ENCODE measurements at places on chromosomes 1 and 21.

DNA sequence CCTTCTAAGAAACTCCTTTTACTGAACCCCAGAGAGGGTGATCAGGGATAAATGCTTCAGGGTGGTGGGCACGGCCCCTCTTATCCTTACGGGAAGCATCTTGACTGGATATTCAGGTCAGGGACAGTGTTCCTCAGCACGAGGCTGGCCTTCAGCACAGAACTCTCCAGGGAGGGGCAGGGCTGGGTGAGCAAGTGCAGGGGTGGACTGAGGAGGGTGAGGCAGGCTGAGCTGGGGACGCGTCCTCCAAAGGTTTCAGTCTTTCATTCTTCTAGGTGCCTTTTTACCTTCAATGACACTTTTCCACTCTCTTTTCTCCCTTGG lies 52.3 kb downstream of the RASSF5 start:
- ATAC-seq = peak; percentile 51

- no peak for ATAC-seq
These were observed 1.5 kb upstream of the SCCPDH start for GRCh38 chr1:246722720-246723119.

- no peak for ATAC-seq
These were observed 14.0 kb upstream of the FAAP20 start for GRCh38 chr1:2208309-2209239.

- peak; percentile 6 for ATAC-seq
These were observed at the start of gene TEKT2 for GRCh38 chr1:36083635-36084496. Gene TEKT2, plus strand, starts transcription at chr1:36084094. Its CDS starts 828 bp downstream, at chr1:36084922.

DNA sequence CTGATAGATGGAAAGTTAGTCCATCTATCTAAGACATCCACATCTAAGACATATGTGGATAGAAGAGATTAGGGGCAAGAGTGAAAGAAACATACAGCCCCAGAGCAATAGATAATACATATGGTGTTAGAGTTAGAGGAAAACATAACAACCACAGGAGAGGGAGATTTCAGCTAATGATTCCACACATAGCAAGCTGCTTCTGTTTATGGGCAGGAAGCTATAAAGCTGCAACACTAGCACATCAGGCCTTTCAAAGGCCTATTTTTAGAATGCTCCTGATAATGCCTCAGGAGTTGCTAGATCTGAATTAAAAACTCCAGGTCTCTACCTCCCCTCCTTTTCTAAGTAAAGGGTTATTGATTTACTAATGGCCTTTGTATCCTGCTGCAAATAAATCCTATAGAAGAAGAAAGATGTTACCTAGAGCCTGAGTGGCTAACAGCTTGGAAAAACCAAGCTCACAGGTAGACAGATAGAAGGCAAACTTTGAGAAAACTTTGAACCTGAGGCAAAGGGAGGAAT lies 36.1 kb downstream of the BRINP2 start:
- no peak for ATAC-seq

- ATAC-seq = no peak
These were observed 42.5 kb downstream of the PTPRF start for GRCh38 chr1:43573066-43573800.

- ATAC-seq = no peak
These were observed 446.8 kb downstream of the PLPP3 start for GRCh38 chr1:56132520-56132919.

Measured in motor neuron (in vitro differentiated cells).